ENCODE measurements at places on chromosomes 12 and 14. TPM values are rescaled to one million over a fixed set of nuclear protein-coding genes. Genes with fewer than 3 reads are reported as not detected.

The STAB2 gene
- 2.5 TPM for total RNA-seq

The KRT85 gene
- total RNA-seq, result not detected

The CLEC1B gene
- total RNA-seq, result not detected

DNA sequence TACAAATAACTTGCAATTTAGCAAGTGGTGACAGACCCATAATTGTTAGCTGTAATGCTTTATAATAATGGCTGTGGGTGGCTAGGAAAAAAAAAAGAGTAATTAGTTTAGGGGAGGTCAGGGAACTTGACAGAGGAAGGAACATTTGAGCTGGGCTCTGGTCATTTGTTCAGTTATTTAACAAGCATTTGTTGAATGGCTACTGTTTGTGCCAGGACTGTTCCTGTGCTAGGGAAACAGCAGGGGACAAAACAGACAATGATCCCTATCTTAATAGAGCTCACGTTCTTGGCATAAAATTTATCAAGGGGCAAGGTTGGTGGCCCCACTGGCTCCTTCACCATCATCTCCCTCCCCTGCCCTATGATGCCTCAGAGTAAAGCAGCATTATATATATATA lies 18.5 kb downstream of the CHST11 start:
- DNase-seq, result no peak
- no peaks in the 10 kb centered on the region for H3K27me3 ChIP-seq
- no peaks in the 10 kb centered on the region for H3K36me3 ChIP-seq
- H3K4me1 ChIP-seq, result no peaks in the 10 kb centered on the region
- H3K27ac ChIP-seq, result no peak overlapping the region

DNA sequence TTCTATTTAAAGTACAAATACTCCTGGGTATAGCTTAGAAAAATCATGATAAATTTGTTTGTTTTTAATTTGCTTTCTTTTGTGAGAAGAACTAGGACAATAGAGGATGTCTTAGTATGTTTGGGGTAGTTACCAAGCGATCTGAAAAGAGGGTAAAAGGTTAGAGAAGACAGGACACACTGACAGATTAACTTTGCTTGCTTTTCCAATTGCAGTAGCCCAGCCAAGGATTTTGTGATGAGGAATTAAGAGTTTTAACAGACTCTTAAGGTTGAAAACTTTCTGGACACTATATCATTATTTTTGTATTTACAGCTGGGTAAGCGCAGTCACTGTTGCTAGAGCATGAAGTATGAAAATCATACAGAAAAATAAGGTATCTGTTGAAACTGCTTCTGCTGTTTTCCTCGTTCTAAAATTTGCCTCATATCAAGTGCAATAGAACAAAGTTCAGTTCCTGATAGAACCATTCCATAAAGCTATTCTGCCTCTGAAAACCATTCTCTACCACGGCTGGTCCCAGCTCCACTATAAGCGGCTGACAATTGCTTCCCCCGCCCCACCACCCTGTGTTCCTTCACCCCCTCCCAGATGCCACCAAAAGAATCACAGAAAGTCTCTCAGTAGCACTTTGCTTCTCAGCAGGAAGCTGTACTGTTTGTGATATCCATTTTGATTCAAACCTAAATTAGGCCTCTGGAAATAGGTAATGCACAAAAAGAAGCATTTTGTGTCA lies 413.4 kb downstream of the BCAT1 start:
- H3K4me3 ChIP-seq, result no peak overlapping the region
- H3K4me1 ChIP-seq, result no peaks in the 10 kb centered on the region
- no peaks in the 10 kb centered on the region for H3K27me3 ChIP-seq
- no peak for DNase-seq
- peak overlapping the region; percentile 84 for H3K27ac ChIP-seq

DNA sequence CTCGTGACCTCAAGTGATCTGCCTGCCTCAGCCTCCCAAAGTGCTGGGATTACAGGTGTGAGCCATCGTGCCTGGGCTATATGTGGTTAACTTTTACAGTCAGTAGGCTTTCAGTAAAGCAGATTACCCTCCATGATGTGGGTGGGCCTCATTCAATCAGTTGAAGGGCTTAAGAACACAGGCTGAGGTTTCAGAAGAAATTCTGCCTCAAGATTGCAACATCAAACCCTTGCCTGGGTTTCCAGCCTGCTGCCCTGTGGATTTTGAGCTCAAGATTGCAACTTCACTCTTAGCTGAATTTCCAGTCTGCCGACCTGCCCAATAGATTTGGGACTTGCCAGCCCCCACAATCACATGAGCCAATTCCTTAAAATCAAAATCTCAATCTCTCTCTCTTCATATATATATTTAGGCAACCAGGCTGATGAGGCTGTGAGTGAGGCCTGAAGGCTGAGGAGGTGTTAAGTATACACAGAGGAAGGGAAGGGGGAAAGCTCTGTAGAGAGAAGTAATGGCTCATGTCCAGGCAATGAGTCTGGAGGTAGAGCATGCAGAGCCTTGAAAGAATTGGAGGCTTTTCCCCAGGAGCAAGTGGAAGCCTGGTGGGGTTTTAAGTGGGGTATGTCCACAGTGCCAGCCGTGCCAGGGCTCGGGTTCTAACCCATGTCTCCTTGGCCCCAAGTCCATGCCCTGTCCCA lies 33.3 kb upstream of the ACTN1 start:
- no peaks in the 10 kb centered on the region for H3K4me1 ChIP-seq
- no peak overlapping the region for H3K27ac ChIP-seq
- no peak for DNase-seq
- H3K27me3 ChIP-seq, result no peaks in the 10 kb centered on the region

Data from breast epithelium (tissue), 4 donors.